RKO (cell line): ENCODE measurements at places on chromosomes 2 and 18.

GRCh38 chr2:112832841-112833638 lies 3.5 kb downstream of the IL1B start:
- no peak for DNase-seq

- peak; percentile 86 for DNase-seq
Observed at GRCh38 chr18:12271376-12272235, 17.4 kb downstream of the CIDEA start.

GRCh38 chr2:9772999-9773902 lies 70.0 kb upstream of the TAF1B start:
- no peak for DNase-seq

DNA sequence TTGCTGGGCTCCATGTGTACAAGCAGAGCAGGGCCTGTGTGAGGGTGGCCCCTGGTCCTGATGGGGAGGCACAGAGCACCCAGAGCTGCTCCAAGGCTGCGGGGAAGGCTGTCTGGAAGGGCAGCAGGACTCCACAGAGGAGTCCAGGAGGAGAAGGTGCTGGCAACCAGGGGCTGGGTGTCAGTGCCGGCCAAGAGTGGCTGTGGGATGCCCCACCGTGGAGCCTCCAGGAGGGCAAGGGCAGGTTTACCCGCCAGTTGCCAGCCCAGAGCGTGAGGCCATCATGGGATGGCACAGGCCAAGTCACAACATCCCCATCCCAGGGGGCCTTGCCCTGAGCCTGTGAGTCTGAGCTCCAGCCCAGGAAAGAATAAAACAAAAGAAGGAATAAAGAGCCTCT lies 241.8 kb downstream of the NAPG start:
- no peak for DNase-seq

GRCh38 chr2:61693744-61694143 lies 155.6 kb upstream of the XPO1 start:
- peak; percentile 20 for DNase-seq

DNA sequence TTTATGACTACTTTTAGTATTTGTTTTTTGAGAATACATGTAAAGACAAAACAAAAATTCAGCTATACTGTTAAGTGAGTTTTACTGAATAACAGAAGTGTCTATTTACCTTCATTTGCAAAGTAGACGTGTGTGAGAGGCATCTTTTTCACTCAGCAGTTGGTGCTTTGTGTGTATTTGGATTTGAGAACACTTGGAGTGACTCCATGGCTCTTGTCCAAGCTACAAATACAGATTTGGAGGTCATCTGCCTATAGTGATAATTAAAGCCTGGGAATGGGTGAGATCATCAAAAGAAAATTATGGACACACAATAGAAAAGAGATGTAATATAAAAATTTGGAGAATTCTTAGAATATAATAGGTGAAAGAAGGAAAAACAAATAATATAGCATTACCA lies 6.2 kb downstream of the NAB1 start:
- no peak for DNase-seq

- DNase-seq, result peak; percentile 34
Observed at GRCh38 chr18:42174909-42175308, 219.9 kb downstream of the PIK3C3 start.

- no peak for DNase-seq
Observed at GRCh38 chr2:85019121-85019520, 48.2 kb downstream of the KCMF1 start.

DNA sequence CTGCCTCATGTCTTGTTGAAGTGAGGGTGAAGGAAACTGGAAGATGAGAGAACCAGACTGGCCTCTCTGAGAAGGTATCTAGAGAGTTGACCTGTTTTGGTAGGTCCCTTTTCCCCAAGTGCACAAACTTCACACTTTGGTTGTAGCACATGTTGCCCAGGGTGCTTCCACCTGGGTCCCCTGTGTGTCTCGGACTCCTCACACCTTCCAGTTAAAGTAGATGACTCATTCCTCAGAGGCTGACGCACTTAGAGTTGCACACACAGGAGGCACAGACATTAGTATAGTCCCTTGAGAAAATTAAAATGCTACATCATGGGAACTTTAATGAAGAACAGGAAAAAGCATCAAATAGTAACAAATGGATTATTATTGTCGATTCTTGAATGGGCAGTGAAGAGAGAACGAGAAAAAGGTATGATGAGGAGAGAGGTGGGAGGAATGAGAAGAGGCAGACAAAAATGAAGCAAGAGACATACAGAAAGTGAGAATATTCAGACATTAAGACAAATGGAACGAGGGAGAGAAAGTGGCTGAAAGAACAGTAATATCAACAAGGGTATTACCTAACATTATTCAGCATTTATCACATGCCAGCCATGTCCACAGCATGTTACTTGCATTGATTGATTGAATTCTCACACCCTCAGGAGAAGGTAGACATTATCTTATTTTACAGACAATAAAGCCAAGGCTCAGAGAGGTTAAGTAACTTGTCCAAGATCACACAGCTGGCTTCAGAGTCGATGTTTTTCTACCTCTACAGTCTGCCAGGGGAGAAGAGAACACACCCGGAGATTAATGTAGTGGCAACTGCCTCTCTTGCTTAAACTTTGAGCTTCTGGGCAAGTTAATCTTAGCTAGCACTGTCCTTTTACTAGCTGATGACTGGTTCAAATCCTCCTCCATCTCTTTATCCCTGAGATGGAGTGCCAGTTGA lies 68.6 kb downstream of the FHOD3 start:
- DNase-seq, result no peak

- DNase-seq, result peak; percentile 49
Observed at GRCh38 chr18:31302991-31303390, 15.0 kb upstream of the DSG1 start.

GRCh38 chr2:10312437-10312957 lies 9.8 kb downstream of the HPCAL1 start:
- no peak for DNase-seq

DNA sequence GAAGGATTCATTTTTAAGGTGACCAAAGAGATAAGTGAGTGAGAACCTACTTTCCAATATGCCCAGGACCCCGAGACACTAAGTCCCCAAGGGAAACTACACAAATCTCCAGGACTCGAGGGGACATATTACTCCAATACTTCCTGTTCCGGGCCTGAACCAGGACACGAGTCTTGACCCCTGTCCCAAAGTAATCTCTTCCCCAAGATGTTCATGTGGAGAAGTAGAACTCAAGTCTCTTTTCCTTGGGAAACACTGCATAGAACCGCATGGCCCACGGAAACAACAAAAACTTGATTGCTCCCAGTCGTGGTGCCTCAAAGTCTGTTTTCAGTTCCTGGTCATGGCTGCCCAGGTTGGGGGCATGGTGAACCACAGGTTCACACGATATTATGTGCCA lies 87.2 kb upstream of the ZEB2 start:
- no peak for DNase-seq

DNA sequence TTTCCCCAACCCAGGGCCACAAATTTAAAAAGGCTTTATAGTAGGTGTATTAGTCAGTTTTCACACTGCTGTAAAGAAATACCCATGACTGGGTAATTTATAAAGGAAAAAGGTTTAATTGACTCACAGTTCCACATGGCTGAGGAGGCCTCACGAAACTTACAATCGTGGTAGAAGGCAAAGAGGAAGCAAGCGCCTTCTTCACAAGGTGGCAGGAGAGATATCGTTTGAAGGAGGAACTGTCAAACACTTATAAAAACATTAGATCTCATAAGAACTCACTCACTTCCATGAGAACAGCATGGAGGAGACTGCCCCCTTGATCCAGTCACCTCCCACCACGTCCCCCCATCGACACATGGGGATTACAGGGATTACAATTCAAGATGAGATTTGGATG lies 70.4 kb downstream of the FECH start:
- DNase-seq, result no peak

- DNase-seq, result no peak
Observed at GRCh38 chr2:232058931-232059330, 97.4 kb downstream of the DIS3L2 start.

- peak; percentile 20 for DNase-seq
Observed at GRCh38 chr18:33264566-33264965, 176.0 kb downstream of the CCDC178 start.

DNA sequence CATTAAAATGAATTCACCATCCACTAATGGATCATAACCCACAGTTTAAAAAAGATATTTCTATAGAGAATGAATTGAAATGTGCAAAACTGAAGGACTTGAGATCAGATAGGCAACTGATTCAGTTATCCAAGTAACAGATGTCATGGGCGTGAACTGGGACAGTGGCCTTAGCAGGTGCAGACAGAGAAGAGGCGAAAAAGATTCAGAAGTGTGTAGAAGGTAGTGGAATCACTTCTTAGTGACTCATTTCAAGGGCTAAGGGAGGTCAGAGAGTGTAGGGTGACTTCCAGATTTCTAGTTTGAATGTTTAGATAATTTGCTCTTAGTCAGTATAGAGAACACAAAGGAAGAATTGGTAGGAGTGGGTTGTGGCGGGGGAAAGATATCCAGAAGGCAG lies 79.7 kb downstream of the EHBP1 start:
- DNase-seq, result no peak

GRCh38 chr2:220365023-220365422 lies 737.6 kb downstream of the SLC4A3 start:
- DNase-seq, result no peak
